ENCODE measurements at places on chromosomes 13 and 19. TPM values are rescaled to one million over a fixed set of nuclear protein-coding genes. Genes with fewer than 3 reads are reported as not detected.

- DNase-seq: no peak
Observed at GRCh38 chr13:49410477-49410876, 33.4 kb downstream of the CAB39L start.

DNA sequence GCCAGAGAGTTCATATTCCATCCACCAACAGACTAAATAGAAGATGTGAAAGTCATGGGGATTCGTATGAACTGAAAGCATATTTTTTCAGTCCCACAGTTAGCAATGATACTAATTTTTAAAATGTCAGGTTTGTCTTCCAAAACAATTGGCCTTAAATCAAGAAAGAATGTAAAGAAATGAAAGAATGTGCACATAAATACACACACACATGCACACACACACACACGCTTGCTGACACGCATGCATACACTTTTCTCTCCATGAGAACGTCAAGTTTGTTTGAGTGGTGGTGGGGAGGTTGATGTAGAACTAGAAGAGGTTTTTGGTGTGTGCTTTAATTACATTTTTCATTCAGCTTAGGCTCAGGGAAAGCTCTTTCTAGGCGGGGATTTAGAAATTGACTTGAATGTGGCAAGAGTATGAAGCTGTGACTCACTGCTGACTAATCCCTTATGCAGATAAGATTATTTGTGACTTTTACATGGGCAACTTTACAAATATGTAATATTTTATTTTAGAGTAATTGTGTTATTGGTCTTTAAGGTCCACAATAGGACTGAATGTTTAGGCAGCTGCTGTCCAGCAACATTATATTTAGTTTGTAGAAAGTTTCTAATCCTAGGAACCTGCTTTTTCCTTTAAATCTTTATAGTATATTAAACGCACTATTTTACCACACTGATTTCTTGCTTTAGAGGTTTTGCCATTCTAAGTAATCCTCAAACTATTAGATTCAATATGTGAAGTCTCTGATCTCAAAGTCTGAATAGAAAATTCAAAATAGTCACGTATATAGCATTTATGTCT, 18.8 kb downstream of the FLT1 start:
- DNase-seq: peak; percentile 74

- DNase-seq: no peak
Observed at GRCh38 chr13:26923824-26924605, 163.4 kb upstream of the GPR12 start.

ZNF563 gene
- total RNA-seq: 2.1 TPM

SERP2 gene
- 1.2 TPM for total RNA-seq

MIER2 gene
- total RNA-seq: not detected
